ENCODE measurements at places on chromosomes 3 and 15.
A peak's percentile ranks its signal among the peaks of the same experiment; 100 is the strongest.

DNA sequence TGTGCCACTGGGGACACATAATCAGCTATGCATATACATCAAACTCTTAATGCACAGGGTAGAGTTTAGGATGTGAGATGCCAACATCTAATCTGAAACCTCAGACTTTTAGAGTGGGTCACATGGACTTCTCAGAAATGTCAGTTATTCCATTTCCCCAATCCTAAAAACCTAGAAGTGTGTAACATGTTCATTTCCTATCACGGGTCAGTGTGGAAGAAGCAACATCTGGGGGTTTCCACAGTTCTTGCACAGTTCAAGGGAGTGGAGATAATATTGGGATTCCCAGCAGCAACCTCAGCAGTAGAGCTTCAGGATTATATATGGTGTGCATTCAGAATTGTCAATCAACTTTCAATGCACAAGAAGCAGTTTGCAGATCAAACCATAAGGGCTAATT is 44.4 kb upstream of the SPRED1 start:
- no peak for DNase-seq

- no peak for DNase-seq
These were observed 384.8 kb downstream of the CNTN6 start for GRCh38 chr3:1477669-1478068.

- no peak for DNase-seq
These were observed 272.2 kb upstream of the RARB start for GRCh38 chr3:25155652-25156471.

- DNase-seq = no peak
These were observed 8.5 kb downstream of the PFKFB4 start for GRCh38 chr3:48548126-48548525.

- DNase-seq = no peak
These were observed 25.4 kb upstream of the SLC25A26 start for GRCh38 chr3:66195347-66195783.

DNA sequence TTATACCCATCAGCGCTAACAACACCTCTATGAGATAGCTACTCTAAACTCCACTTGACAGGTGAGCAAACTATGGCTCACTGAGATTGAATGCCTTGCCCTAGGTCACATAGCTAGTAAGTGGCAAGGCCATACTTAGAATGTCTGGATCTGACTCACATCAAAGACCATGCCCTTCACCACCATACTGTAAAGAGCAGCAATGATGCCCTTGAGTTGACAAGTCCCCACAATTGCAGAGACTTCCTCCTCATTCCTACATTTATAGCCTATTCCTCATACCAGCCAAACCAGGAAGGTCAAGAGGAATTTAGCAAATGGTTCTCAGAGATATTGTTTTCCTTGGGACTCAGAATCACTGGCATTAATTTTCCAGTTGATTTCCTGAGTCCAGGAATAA is 157.8 kb upstream of the SNTN start:
- no peak for DNase-seq

DNA sequence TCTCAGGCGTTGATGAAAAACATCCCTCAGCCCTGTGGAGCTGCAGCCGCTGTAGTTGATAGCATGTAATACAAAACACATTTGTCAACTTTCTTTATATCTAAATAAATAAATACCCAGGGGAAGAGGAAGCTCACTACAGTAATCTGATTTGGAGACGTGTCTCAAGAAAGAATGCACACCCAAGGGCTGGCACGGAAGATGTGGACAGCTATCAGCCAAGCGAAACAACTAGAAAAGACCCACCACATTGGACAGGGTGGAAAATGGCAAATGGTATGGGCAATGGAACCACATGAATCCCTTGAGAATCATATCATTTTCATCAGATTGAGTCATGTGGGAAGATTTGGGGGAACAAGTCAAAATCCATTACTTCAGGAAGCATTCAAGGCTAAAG is 43.1 kb upstream of the ALDH1A3 start:
- no peak for DNase-seq

- DNase-seq = no peak
These were observed 65.4 kb upstream of the P2RY1 start for GRCh38 chr3:152769523-152769922.

DNA sequence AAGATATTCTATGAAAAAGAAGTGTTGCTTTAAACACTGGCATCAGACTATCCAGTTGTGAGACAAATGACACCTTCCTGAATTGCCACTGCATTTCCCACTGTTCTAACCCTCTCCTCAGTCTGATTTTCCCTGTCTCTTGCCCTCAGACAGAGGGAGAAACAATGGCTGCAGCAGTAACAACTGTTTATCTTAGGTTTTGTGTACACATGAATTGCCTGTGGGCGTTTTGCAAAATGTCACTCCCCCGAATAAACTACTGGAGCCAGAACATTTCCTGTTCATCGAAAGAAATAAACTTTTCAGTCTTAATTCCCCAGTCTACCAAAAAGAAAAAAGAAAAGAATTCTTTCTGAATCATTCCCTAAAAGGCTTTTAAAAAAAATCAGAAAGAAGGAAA is 155.1 kb downstream of the MAGI1 start:
- no peak for DNase-seq

- peak; percentile 15 for DNase-seq
These were observed 28.1 kb downstream of the NR1I2 start for GRCh38 chr3:119810018-119810435.

GRCh38 chr15:91926908-91927270 is 73.4 kb downstream of the SLCO3A1 start:
- DNase-seq = no peak

DNA sequence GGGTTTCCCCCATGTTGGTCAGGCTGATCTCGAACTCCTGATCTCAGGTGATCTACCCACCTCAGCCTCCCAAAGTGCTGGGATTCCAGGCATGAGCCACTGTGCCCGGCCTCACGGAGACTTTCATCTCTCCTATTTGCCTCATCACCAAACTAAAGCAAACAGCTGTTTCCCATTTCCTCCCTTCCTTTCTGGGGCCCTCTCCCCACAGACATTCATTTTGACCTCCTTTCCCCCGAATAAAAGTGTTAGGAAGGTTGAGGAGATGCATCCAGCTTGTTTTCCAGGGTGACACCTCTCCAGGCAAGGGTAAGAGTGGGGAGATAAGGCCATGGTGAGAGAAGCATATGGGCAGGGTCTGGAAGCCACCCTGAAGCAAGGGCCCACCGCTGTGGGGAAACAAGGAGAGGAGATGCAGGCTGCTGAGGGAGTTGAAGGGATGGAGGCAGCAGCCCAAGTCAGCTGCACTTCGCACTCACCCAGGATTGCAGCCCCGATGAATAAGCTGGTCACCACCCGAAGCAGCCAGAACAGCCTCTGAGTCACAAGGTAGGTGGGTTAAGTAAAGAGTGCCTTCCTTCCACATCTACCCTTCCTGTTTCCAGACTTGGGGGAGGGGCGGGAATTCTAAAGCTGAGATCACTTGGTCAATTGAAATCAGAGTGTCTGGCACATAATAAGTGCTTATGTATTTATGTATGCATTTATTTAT is 7.7 kb downstream of the DUOXA2 start:
- DNase-seq = no peak

GRCh38 chr3:121793078-121793477 is 41.8 kb downstream of the IQCB1 start:
- no peak for DNase-seq

DNA sequence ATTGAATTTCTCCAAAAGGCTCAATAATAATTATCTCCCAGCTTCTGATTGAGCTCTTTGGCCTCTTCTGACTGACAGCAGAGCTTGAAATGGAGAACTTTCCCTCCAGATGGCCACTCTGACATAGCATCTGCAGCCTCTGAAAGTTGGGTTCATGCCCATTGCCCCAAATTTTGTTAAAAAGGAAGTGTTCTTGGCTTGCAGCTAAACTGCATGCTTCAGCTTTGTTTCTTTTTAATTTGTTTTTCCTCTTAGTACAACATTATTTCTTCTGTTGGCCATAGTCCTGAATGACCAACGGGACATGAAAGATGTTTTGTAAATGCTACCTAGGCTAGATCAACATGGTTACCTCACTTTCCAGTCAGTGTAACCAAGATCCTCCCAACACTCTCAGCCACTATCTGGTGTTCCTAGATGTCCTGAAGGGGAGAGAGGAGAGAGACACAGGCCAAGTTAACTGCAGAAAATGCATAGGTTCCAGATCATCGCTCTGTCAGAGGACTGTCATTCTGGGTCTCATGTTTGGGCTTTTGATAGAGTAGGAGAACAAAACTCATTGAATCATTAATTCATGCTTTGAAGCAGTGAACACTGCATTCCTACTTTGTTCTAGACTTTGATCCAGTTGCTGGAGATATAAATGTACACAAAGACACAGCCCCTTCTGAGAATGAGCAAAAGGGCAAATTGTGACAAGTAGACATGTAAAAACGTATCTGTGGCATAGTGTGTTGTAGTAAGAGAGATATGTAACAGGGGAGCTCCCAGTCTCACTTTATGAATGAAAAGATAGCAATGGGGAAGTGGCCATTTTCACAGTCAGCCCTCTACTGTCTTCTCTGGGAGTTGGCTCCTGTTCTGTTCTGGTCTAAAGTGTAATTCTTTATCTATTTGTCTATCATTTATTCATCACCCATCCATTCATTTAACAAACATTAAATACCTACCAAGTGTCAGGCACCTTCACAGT is 156.2 kb downstream of the ZNF621 start:
- DNase-seq = no peak
